ENCODE measurements at places on chromosomes 7 and 10.

- DNase-seq: no peak
These were observed 63.4 kb upstream of the LRRC4 start for GRCh38 chr7:128094686-128095085.

GRCh38 chr7:132817949-132818348, 241.7 kb upstream of the PLXNA4 start:
- DNase-seq: no peak

- no peak for DNase-seq
These were observed 1043.2 kb upstream of the C7orf33 start for GRCh38 chr7:147547252-147547897.

DNA sequence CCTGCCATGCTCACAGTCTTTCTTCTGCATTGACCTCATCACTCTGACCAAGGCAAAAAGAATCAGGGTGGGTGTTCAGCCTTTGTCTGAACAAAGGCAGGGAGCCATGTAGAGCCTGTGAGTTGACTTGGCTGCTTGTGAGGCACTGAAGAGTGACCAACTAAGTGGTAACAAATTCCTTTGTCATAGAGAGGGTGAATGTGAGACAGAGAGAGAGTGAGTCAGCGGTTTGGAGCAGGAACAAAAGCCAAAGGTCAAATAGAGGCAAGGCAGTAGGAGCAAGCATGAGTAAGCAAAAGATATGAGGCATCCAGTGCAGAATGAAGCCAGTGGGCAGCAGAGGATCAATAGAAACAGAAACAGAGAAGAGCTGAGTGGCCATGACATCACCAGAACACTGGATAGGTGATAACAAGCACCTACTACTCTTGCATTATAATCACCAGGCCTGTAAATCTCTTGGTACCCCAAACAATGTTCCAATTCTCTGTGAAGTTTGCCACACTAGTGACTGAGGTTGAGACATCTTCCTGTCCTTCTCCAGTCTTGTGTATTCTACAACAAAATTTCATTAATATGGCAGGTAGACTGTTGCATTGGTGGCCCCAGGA, 116.2 kb upstream of the LAMB4 start:
- no peak for DNase-seq

- no peak for DNase-seq
These were observed 31.9 kb downstream of the RSBN1L start for GRCh38 chr7:77727936-77728701.

DNA sequence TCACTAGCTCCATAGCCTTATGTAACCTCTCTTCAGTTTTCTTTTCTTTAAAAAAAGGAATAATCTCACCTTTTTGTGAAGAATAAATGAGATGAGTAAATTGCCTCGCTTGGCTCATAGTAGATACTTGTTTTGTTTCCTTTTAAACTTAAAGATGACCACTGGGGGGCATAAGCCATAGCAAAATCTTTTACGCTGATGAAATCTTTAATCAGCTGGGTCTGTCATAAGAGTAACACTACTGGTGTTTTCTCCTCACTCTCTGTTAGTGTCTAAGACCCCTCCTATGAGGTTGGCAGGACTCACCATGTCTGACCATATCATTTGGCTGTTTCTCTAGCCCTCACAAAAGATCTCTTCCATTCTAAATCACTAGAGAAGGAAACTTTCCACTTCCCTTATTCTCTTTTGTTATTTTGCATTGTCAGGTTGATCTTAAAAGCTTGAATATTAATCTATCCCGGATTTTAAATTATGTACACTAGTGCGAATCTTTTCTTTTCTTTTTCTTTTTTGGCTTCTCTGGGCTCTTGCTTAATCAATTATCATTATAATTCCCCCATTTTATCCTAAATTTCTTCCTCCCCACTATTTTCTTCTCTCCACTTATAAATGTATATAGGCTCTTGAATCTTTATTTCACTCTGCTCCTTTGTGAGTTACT, 12.5 kb downstream of the STAG3 start:
- DNase-seq: no peak

DNA sequence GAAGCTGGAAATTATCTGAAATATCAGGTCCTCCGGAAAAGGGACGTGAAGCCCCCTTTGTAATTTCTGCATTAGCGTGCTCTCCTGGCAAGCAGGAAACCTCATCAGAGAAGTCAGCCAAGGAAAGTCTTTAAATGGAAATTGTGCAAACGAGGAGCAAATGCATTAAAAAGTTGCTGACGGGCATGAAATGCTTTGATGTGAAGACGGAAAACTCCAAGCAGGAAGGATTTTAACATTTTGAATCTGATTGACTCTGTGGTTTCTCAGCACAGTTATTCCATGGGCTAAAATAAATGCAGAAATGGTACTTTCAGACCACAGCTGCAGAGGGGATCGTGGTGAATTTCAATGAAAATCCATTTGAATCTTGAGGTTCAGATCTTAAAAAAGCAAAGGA, 167.8 kb downstream of the AHR start:
- DNase-seq: no peak

DNA sequence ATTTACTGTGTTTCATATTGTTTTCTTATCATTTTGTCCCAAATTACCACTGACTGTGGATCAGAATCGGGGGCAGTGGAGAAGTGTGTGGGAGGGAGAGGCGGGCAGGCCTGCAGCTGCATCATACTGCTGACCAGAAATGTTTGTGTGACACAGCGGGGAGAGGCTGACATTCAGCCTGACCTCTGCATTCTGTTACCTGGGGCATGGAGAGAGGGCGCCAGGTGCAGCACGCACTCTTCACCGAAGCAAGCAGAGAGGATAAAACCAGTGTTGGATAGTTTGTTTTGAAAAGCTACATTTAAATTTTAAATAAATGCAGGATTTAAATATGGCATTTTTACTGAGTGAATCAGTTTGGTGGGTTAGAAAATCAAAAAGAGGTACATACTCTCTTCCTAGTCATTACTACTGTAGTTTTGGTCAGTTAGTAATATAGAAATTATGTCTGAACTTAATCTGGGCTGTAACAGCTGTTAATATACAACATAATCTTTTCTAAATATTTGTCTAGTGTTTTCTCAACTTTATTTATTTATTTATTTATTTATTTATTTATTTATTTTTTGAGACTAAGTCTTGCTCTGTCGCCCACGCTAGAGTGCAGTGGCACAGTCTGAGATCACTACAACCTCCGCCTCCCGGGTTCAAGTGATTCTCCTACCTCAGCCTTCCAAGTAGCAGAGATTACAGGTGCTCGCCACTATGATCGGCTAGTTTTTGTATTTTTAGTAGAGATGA, 8.8 kb upstream of the STMP1 start:
- DNase-seq: no peak

GRCh38 chr10:58781873-58782488, 269.3 kb downstream of the BICC1 start:
- no peak for DNase-seq

DNA sequence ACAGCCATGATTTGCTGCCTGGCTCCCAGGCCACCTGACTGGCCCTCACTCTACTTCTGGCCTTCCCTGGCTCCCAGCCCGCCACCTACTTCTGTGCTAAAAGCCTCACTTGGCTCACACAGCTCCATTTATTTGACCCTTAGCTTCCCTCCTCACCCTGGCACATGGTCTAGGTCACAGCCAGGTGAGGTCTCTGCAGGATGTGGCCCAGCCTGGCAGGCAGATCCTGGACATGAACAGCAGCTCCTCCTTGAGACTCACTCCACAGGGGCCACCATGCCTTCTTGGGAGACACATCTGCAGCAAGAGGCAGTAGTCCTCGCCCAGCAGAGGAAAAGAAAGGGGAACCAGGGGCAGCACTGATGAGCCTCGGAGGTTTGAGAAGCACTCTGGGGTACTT, 64.6 kb downstream of the GRID1 start:
- no peak for DNase-seq

DNA sequence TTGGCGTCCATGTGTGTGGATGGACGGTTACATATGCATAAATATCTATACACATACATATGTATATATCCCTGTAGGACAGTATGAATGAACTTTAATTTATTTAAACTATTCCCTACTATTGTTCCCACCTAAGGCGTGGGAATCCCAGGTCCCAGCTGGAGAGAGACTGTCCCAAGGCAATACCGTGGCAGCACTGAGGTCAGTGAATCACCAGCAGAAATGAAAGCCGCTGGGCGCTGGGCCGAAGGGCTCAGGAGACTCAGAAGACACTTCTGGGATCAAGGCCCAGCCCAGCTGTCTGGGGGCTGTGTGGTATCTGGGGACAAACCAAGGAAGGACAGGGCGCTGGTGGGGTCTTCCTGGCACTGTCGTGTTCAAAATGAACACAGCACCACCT, 49.6 kb upstream of the MYL10 start:
- DNase-seq: no peak

DNA sequence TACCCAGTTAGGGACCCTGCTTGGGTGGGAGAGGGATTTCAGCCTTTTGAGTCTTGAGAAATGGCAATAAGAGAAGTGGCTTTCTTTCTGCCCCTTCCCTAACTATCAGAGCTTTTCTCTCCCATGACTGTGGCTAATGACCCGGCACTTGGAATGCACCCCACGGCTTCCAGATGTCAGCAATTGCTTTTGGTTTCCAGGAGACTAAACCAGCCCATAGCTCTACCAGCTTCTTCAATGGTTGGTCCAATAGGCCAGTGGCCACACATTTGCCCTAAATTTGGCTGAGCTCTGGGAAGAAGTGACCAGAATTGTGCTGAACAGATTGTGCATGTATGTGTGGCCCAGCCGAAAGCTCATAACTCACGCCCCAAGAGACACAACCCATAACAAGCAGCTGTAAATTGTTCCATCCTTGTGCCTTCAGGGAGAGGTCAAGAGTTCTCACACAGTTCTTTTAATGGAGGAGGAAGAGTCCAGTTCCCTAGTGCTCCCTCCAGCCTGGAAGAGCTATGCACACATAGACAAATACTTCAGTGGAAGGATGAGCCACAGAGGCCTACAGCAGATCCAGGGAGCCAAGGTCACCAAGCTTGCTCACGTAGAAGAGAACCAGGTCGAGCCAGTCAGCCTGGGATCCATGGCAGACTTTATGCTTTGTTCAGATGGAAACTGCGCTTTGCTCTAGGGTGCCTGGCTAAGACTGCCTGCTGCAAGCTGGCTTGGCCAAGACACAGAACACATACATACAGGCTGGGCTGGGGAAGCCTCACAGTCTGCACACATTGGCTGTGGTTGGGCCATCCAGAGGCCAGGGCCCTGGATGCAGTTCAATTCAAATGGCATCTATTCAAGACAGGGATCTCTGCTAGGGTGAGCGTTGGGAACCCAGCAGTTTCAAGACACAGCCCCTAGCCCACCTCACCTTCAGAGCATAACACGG, 131.8 kb upstream of the HABP2 start:
- no peak for DNase-seq

GRCh38 chr7:140702774-140703173, 6.3 kb downstream of the NDUFB2 start:
- no peak for DNase-seq

DNA sequence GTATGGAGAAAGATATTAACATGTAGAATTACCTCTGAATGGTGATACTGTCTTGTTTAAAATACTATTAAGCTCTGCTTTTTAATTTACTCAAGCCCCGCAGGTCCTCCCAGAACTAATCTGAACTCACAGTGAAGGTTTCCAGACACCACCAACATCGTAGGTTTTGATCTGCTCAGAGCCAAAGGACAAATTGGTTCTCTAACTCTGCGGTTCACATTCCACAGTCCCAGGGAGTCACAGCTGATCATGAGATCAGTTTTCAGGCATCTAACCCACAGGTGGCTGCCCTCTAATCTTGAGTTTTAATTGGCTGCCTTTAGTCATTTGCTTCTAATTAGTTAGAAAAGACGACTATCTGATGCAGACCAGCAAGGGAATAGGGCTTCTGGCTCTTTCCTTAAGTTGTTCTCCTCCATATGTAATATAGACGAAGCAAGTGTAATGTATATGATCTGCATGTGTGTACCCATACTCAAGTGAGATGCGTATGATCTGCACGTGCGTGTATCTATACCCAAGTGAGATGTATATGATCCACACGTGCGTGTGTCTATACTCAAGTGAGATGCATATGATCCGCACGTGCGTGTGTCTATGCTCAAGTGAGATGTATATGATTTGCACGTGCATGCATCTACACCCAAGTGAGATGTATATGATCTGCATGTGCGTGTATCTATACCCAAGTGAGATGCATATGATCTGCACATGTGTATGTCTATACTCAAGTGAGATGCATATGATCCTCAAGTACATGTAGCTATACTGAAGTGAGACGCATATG, 331.5 kb upstream of the NPVF start:
- DNase-seq: no peak

GRCh38 chr7:142177869-142178268, 66.4 kb downstream of the MGAM2 start:
- DNase-seq: no peak

DNA sequence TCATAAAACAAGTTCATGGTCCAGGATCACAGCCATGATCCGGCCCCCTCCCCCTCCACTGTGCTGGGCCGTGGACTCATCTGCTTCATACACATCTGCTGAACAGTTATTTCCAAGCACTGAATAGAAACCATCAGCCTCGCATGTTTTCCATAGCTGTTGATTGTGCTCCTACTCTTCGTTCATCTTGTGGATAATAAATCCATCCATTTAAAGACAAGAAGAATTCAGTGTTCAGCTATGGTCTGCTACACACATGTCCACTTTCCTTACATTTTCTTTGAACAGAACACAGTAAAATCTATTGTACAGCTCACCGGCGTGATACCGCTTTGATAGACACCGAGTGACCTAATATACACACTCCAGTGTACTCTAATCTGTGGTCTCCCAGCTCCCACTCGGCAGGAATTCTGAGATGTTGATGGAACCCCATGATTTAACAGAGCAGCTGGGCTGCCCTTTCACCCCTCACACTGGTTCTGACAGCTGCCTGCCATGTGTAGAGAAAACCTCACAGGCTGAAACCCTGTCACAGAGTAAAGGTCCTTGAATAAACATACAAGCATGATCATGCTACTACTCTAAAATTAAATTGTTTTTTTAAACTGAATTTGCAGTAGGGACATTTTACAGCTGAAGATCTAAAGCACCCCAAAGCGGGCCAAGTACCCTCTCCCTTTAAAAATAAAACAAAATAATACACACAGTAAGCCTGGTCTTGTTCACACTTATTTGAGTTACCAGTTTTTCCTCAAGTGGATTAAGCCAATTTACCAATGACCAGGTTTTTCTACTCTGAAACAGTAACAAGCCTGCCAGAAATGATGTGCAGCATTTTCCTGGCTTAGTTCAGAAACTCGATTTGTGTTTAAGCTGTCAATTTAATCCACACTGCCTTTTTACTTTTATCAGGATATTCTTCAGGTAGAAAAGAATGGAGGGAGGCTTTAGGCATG, 95.1 kb upstream of the FZD1 start:
- no peak for DNase-seq

DNA sequence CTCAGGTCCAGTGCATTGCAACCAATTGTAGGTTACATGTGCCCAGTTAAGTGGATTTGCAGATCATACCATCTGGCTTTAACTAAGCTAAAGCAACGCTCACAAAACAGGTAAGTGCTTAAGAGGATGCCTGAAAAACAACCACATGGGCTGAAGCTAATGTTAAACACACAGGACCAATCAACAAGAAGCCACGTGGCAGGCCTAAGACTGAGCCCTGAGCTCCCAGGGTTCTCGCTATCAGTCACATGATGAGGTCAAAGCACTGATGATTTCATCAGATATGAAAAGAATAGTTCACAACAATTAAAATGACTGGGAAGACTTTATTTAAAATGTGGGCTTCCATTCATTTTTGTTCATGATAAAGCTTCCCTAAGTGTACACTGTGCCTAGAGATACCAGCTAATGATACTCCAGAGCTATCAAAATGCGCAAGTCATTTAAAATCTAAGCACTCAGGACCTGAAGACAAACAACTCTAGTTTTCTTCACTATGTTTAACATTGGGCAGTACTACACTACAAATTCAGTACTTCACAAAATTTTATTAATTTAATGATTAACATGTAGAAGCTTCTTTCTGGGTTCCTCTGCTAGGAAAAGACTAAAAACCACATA, 90.6 kb downstream of the PIP4K2A start:
- DNase-seq: no peak

All from cortex of kidney (tissue), 1 donor.